ENCODE measurements at places on chromosomes 6 and 20.

DNA sequence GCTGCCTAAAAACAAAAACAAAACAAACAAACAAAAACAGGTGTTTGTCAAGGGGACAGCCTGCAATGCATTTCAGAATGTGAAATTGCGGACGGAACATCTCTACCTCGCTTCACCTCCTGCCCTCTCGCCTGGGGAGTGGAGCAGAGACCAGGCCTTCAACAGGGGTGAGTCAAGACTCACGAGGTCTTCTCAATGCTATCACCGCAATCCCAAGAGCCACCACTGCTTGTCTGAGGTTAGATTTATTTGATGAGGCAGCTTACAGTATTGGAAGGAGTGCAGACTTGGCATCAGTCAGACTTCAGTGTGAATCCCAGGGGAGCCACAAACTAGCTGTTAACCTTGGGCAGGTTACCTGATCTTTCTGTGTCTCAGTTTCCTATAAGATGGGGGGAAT, 7.7 kb downstream of the GABRR1 start:
- no peak for DNase-seq

- DNase-seq, result no peak
Measured at GRCh38 chr6:152984513-152984872, 1.7 kb upstream of the FBXO5 start.

- DNase-seq, result peak; percentile 11
Measured at GRCh38 chr6:22448291-22448711, 121.1 kb upstream of the HDGFL1 start.

GRCh38 chr6:170140129-170140528, 150.7 kb downstream of the DLL1 start:
- no peak for DNase-seq

GRCh38 chr20:63742381-63743024, 2.9 kb downstream of the SLC2A4RG start:
- DNase-seq, result no peak

DNA sequence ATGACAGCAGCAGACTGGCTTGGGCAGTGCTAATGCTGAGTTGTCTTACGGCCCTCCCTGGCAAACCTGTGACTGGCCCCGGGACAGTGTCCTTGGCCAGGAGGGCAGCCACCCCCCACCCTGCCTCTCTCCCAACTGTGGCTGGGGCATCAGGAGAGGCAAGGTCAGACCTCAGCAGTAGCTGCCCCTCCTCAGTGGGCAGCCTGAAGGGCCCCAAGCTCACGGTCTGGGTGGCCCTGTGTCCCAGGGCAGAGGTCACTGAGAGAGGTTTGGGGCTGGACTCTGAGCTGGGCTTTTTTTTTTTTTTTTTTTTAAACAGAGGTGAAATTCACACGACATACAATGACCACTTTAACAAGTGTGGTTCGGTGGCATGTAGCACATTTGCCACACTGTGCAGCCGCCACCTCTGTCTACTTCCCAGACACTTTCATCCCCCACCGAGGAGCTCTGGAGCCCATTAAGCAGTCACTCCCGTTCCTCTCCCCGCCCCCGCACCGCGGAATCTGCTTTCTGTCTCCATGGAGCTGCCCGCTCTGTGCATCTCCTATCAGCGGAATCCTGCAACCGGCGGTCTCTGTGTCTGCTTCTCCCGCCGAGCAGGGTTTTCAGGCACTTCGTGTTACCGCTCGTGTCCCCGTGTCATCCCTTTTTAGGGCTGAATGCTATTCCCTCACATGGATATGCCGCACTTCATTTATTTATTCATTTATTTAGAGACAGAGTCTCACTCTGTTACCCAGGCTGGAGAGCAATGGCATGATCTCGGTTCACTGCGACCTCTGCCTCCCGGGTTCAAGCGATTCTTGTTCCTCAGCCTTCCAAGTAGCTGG, 67.9 kb upstream of the GATA5 start:
- DNase-seq, result no peak

DNA sequence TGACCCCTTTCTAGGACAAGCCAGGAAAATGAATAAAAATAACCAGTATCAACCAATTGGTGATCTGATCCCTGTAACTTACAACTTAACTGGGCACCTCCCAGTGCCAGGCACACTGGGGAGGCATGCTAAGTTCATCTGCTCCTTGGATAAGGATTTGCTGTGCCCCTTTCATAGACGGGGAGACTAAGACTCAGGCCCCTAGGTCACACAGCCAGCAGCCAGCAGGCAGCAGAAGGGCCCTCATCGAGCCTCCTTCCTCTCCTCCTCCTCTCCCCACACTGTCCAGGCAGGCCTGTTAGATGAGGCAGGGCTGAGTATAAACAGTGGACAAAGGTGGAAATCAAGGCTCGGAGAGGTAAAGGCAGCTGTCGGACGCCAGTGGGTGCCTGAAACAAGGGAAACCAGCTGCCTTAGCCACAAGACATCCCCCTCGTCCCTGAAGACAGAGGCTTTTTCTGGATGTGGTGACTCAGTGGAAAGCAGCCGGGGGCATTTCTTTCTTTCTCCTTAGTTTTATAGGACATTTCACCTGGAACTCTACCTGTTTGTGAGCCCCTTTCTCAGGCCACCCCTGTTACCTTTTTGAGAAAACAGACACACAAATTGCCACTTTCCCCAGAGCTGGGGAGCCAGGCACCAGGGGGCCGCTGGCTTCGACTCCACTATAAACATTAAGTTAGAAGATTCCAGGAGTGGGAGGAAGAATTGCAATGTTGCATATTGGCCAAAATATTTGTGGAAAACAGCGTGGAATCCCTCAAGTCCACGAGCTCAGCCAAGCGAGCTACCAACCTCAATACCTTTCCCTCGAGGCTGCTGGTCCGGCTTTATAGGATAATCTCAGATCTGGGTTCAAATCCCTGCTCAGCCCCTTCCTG, 166.0 kb downstream of the PREX1 start:
- peak; percentile 25 for DNase-seq

GRCh38 chr6:116352515-116353471, 18.0 kb upstream of the DSE start:
- DNase-seq, result peak; percentile 69

DNA sequence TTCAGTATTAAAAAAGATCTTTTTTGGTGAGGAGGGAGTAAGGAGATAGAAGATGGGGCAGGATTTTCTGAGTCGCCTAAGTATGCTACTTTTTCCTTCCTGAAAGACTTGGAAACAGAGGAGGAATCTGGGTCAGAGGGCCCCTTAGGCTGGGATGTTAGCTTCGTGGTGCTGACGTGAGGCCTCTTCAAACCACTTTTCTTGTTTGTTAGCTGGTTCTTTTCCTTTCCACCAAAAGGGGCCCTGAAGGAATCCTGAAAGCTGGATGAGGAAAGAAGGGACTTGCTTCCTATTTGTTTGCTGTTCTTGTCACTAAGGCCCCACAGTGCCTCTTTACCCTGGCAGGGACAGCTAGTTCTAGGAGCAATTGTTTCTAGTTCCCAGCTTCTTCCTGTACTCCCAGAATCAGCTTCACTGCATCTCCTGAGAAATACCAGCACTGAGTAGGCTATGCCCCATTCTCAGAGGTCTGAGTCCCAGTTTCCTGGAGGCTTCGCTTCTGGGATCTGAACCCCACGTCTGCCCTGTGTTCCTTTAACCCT, 2.2 kb upstream of the IL20RA start:
- DNase-seq, result no peak

DNA sequence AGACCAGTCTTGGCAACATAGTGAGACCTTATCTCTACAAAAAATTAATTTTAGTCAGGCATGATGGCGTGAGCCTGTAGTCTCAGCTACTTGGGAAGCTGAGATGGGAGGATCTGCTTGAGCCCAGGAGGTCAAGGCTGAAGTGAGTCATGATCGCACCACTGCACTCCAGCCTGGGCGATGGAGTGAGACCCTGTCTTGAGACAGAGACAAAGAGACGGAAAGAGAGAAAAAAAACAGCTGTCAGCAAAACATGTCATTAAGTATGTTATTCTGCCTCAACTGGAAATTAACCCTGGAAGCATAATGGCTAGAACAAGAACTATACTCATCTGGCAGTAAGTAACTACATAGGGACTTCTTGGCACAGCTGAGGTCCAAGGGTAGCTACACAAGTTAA, 7.2 kb downstream of the MMS22L start:
- peak; percentile 3 for DNase-seq

- DNase-seq, result no peak
Measured at GRCh38 chr6:47159763-47160162, 117.6 kb upstream of the ADGRF1 start.

GRCh38 chr6:141521440-141521839, 611.3 kb upstream of the GJE1 start:
- DNase-seq, result peak; percentile 57

- DNase-seq, result no peak
Measured at GRCh38 chr20:16392346-16392745, 180.9 kb downstream of the KIF16B start.

DNA sequence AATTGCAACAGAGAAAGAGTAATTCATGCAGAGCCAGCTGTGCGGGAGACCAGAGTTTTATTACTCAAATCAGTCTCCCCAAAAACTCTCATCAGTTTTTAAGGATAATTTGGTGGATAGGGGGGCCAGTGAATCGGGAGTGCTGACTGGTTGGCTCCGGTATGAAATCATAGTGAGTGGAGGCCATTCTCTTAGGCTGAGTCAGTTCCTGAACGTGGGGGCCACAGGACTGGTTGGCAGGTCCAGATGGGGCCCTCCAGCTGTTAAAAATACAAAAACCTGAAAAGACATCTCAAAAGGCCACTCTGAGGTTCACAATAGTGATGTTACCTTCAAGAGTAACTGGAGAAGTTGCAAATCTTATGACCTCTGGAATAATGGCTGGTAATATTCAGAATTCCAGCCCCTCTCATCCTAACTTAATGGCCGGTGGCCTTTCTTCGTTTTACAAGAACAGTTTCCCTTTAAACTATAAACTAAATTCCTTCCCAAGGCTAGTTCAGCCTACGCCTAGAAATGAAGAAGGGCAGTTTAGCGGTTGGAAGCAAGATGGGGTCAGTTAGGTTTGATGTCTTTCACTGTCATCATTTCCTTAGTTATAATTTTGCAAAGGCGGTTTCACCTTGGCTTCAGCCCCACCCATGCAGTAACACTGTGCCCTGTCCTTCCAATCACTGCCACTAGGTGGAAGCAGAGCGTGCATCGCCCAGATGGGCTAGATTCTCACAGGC, 6.8 kb upstream of the MICA start:
- peak; percentile 79 for DNase-seq

Measured in fibroblast of mammary gland (primary cell).